CD4-positive, alpha-beta T cell treated with Interleukin-21 for 1 hour (primary cell): ENCODE measurements at places on chromosomes 11 and 22.

- no peak for DNase-seq
Observed at GRCh38 chr11:92225125-92225567, 528 bp downstream of the FAT3 start.

DNA sequence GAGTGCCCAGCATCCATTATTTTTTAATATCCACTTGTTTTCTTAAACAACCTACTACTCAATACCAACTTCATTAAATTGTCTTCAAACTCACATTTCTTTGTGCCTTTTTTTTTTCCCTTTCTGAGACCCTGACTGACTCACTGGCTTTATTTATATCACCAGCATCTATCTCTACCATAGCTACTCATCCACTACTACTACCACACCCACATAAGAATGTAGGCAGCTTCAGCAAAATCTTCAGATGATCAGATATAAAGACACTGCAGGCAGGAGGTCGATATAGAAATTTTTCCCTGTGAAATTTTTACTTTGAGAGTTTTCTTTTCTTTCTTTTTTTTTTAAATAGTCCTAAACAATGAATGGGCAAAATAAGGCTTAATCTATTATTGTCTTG is 2.2 kb downstream of the OR56B1 start:
- DNase-seq: no peak

- no peak for DNase-seq
Observed at GRCh38 chr11:120142441-120143100, 4.7 kb upstream of the TRIM29 start.

- no peak for DNase-seq
Observed at GRCh38 chr11:128660947-128661346, 32.9 kb upstream of the FLI1 start.

GRCh38 chr11:129190087-129190486 is 2.0 kb downstream of the ARHGAP32 start:
- DNase-seq: no peak

DNA sequence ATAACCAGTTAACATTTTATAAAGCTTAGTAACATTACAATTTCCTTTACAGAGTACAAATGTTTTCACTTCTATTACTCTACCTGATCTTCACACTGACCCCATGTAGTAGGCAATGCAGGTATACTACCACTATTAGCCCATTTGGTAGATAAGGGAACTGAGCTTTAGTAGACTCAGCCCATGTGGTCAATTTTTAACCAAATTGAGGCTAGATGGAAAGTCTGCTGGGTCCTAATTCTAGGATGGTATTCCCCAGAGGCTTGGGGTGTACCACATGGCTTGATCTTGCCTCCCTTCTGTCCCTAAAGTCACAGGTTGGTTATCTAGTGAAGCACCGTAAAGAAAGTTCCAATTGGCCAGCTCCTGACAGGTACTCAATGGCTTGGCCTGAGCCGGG is 48.2 kb downstream of the NRXN2 start:
- no peak for DNase-seq

DNA sequence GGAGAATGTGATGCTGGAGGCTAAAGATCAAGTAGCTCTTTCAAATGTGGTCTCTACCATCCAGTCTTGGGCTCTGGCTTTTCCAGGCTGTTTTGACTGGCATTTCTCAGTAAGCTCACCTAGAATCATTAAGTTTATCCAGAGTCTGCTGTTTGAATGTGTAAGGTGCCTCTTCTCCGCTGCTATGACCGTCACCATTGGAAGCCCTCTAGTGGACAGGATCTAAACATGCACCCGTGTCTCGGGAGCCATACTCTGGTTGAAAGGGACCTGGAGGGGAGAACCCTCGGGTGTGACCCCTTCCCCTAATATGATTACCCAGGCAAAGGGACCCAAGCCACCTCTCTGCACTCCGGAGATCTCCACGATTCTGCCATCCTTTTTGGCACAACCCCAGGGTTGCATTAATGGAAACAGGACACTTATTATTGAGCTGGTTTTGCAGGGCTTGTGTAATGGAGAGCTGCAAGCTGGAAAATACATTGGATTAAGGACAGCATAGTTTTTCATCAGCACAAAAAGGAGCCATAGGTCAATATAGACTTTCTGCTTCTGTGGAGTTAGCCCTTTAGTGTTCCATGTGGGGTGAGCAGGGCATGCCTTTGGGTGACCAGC is 191.0 kb upstream of the LARGE1 start:
- no peak for DNase-seq

DNA sequence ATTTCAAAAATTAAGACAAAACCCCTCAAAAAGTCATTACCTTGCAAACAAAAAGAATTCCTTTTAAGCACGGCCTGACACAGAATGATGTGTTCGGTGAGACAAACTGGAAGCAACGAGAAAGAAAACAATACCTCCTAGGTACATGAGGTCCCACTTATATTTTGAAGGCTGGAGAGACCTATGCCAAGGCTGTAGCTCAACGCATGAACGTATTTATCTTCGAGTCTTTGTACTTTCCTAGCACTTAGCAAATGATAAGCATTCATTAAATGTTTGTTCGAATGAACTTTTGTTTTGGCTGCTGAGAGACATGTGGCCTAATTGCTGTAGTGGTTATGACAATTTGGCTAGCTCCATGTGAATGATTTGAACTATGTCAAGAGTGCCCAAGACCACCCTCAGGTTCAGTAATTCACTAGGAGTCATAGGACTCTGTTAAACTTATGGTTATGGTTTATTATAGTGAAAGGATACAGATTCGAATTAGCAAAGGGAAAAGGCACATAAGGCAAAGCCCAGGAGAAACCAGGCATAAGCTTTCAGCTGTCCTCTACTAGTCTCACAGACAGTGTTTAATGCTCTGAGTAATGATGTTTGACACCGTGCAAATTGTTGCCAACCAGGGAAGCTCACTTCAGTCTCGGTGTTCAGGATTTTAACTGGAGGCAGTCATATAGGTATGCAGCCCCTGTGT is 26.0 kb upstream of the HORMAD2 start:
- no peak for DNase-seq

GRCh38 chr11:114080219-114080618 is 20.7 kb downstream of the ZBTB16 start:
- peak; percentile 51 for DNase-seq

GRCh38 chr11:78083021-78083420 is 3.4 kb upstream of the NDUFC2 start:
- DNase-seq: no peak

GRCh38 chr11:2385156-2386151 is 8.3 kb downstream of the CD81 start:
- DNase-seq: no peak

DNA sequence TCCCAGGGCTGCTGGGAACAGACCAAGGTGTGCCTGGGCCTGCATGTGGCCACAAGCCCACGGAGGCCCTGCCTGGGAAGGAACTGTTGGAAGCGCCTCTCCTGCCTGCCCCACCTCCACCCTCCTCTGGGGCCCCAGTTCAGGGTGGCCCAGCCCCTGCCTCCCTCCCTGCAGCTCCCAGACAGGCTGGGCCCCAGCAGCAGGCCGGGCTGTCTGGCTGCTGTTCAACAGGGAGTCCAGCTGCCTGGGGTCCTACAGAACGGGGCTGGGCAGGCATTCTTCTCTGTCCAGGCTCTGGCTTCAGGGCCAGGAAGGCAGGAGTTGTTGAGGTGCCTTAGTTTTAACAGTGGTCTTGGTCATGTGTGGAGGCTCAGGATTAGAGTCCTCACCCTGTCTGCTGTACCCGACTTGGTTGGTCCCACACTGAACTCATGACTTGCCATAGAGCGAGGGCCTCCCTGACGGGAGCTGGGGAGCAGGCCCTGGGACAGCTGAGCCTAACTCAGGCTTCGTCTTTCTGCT is 11.8 kb downstream of the PRDM11 start:
- DNase-seq: no peak

DNA sequence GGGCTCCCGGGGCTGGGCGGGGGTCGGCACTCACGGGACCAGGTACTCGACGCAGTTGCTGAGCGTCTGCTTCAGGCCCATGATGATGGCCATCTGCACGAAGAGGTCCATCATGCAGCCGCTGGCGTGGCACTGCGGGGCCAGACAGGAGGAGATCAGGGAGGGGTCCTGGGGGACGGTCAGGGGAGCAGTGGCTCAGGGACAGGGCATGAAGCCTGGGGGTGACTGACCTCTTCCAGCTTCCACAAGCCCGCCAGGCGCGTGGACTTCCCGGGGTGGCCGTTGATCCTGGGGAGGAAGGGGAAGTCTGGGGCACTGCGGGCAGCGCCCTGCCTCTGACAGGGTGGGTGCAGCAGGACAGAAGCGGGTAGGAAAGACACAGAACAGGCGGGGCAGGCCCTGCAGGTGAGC is 6.1 kb upstream of the SIGIRR start:
- DNase-seq: no peak

GRCh38 chr11:72927380-72927779 is 113.2 kb downstream of the ATG16L2 start:
- DNase-seq: no peak

DNA sequence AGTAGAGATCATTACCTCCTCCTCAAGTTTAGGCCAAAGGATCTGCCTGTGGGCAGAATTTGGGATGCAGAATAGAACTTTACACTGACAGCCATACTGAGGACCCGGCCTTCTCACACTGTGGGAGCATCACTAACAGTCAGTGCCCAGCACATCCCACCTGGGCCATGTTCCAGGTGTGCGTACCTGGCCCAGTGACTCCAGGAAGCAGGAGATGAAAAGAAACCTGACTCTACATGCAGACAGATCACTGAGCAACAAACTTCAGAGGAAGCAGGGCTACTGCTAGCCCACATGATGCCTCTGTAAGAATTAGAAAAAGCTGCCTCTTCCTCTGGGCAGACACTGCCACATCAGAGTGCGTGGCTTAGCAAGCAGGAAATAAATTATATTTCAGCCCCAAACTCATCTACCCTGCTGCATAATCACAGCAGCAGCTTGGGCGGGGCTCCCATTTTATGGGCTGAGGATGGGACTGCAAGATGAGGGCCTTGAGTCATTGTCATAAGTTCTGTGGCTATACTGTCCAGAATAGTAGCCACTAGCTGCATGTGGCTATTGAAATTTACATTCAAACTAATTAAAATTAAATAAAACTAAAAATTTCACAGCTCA is 6.0 kb upstream of the LMO2 start:
- DNase-seq: no peak

- no peak for DNase-seq
Observed at GRCh38 chr22:23106344-23106743, 35.4 kb downstream of the RSPH14 start.

GRCh38 chr11:60860943-60861342 is 5.2 kb upstream of the PTGDR2 start:
- no peak for DNase-seq

DNA sequence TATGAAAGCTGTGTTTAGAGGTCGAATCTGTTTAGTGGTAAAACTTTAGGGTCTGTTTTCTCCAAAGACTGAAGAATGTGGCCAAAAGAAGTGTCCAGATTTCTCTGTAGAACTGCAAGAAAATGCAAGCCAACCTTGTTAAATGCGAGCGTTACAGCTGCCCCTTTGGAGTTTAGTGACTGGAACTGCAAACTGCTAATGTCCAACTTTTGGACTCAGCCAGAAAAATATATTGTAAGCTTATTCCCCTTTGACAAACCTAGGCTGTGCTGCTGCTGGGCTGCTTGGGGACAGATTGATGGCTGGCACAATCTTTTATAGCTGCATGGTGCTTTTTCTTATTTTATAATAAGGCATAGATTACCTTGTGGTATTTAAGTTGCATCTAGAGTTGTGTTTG is 3.9 kb downstream of the TEAD1 start:
- no peak for DNase-seq

- no peak for DNase-seq
Observed at GRCh38 chr11:134157451-134157850, 66.3 kb downstream of the NCAPD3 start.

- DNase-seq: no peak
Observed at GRCh38 chr11:70547821-70548670, 149.7 kb downstream of the CTTN start.

DNA sequence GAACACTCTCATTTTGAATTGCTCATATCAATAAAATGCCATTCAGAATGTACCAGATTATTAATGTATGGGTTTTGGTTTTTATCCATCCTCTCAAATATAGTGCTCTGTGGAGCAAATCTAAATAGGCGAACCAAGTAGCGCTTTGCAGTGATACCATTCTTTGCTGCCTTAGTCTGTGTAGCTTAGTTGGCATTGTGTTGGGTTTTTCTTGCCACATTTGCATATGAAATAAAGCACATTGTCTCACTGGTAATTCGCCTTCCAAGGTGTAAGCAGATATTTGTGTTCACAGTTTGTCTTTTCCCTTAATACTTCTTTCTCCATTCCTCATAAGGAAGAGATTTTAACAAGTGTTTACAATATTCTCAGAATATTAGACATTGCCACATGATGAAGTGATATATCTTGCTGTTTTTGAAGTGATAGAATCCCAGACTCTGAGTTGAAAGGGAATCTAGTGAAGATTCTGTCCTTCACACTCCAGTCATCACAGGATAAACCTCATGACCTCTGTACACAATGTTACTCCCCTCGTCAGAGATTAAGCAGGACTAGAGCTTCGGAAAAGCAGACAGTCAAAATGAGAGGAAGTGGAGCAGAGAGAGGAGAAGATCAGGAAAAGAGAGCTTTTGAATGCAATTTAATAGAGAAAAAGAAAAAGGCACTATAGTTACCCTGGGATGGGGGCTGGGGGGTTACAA is 16.5 kb downstream of the C11orf91 start:
- no peak for DNase-seq

DNA sequence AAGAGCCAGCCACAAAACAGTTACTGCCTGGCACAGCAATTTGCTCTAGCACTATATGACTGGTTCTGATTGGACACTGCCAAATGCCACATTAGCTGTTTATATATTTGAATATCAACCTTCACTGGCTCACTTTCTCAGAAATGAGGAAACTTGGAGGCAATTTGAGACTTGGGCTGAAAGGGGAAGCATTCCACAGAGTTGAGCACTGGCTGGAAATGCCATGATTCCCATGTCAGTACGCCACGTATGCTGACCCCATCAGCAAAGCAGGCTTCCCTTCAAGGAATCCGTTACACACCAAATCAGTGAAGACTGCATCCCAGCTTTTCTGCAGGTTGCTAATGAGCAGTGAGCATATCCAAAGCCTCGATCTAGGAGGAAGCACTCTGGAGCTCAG is 34.7 kb downstream of the GALNT18 start:
- DNase-seq: no peak

DNA sequence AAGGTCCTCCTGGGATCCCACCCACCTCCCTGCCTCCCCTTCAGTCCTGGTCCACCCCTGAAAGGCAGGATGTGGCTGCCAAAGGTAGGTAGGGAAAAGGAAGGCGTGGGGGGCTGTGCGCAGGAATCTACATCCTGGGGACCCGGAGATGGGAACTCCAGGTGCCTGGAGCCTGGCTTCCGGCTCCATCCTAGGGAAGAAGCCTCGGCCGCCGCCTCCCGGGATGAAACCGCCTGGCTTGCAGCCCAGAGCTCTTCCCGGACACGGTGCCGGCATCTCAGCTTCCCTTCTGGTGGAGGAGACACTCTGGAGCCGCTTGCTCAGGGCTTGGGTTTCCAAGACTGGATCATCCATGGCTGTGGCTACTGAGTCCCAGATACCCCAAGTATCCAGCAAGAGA is 33.3 kb upstream of the PDGFB start:
- DNase-seq: no peak

GRCh38 chr11:113242767-113243397 is 71.5 kb upstream of the TTC12 start:
- peak; percentile 11 for DNase-seq
